IPS DF 19.7 (cell line): ENCODE measurements at places on chromosomes 16 and 17.

DNA sequence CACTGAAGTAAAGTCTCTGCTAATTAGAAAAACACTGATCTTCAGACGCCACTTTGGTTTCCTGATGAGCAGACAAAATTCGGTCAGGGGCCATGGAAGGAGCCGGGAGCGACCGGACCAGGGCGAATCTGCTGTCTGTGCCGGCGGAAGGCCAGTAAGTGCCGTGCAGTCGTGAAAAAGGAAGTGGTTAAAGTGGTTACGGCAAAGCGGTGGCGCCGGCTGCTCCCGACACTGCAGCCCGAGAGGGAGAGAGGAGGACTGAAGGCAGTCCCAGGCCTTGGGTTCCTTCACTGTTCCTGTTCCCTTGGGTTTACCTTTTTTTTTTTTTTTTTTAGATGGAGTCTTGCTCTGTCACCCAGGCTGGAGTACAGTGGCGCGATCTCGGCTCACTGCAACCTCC lies 17.3 kb upstream of the HEXD start:
- no peak for DNase-seq

GRCh38 chr17:80637048-80637781 lies 92.6 kb downstream of the RPTOR start:
- no peak for DNase-seq

DNA sequence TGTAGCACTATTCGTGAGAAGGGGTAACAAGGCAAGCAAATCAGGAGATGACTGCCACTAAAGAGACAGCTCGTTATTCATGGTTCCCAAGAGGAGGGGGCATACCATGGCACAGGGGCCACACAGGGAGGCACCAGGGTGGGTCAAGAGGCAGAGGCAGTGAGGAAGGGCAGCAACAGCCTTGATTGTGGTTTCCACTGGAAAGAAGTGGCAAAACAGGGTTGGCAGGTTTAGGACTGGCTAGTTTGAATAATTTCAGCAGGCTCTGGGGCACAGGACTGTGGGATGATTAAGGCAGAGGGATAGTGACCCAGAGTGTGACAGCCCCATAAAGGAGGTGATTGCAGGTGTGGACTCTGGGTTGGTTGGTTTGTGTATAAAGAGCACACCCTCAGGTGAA lies 188.9 kb downstream of the CBLN1 start:
- DNase-seq: no peak

DNA sequence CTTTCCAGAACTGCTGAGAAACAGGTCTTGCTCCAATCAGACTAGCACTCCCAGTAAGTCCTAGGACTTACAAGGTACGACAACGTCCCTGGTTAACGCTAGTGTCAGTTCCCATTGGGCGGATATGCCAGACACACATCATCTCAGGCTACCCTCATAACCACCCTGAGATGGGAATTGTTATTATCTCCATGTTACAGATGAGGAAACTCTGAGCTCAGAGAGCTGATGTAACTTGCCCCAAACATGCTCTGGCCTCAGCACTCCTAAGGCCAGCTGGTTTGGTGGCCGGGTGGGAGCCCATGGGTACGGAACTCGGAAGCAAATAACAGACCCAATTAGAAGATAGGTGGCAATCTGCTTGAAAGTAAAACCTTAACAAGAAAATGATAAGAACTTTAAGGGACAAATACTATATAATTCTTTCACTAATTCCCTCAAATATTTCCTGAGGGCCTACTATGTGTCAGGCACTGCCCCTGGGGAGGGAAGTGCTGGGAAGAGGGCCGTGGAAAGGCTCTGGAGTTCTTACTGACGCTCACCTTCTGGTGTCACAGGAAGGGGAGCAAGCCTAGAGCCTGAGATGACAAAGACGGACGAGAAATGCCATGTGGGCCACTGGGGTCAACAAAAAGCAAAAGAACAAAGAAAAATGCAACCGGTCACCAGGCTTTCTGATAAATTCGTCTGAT lies 6.9 kb downstream of the CREBBP start:
- DNase-seq: no peak

GRCh38 chr16:27799896-27800295 lies 250.0 kb downstream of the KATNIP start:
- no peak for DNase-seq

DNA sequence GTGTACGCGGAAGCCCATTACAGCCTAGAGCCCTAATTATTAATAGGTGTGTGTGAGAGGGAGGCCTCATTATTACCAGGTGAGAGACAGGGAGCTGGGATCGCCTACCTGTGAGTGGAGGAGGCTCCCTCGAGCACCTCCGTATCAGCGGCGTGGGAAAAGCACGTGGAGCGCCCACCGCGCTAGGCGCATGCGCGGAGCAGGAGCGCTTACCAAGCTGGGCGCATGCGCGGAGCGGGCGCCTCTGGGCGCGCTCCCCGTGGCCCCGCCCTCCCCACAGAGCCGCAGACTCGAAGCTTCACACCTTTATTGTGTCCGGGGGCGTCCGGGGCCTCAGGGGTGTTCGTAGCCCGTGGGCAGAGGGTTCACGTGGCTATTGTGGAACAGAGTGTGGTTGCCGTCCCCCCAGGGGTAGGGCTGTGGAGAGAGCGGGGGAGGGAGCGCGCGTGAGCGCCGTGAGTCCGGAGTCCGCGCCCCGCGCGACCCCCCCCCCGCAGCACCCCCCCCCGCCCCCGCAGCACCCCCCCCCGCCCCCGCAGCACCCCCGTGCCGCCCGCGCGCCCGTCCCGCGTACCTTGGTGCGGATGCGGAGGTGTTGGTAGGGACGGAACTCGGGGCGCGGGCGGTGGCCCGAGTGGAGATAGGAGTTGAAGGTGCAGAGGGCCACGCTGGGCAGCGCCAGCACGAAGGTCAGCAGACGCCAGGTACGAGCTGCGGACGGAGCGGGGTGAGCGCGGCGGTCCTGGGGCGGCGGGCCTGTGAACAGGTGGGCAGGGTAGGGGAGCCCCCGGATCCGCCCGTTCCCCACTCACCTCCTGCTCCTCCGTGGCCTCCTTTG lies 500 bp downstream of the COX6A2 start:
- no peak for DNase-seq

DNA sequence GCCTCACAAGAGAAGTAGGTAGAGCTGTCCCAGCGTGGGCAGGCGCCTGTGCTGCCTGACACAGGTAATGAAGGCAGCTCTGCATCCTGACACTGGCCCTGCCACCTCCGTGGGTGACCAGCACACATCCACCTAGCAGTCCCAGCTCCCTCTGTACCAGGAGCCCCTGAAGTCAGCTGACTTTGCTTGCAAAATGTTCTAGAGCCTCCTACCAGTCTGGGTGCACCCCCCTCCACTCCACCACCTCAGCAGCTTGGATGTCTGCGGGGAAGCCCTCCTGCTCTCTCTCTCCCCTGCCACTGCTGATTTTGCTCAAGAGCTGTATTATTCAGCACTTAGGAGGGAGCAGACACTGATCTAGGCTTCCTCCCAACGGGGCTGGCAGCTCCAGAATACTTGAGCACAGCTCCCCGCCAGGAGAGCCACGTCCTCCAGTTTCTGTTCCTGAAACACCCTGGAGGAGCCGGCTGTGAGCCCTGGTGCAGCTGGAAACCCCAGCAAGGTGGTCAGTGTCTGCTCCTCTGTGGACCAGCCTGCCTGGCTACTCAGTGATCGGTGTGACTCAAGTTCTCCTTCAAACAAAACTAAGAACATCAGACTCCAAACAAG lies 1.0 kb downstream of the RNF166 start:
- no peak for DNase-seq

- DNase-seq: no peak
Measured at GRCh38 chr16:30139583-30140481, 16.8 kb upstream of the MAPK3 start.

- no peak for DNase-seq
Measured at GRCh38 chr16:70548936-70549335, 25.3 kb downstream of the SF3B3 start.

- no peak for DNase-seq
Measured at GRCh38 chr16:56488035-56488434, 31.8 kb downstream of the BBS2 start.

DNA sequence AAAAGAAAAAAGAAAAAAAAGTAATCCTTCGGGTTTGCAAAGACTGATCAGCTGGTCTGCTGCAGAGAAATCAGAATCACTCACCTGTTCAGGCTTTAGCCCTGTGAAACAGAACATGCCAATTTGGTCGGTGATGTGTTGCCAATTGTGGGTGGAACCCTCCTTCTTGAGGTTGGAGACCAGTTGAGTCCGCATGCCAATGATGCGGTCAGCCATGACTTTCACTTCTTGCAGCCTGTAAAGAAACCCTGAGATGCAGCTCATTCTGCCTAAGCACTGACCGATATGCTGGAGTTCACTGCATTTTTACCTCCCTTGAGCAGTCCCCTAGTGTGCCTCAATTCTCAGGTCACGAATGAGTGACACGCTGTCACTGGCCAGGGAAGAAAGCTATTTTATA lies 24.8 kb upstream of the SLC38A7 start:
- DNase-seq: no peak

GRCh38 chr17:28494445-28495188 lies 11.5 kb upstream of the FOXN1 start:
- DNase-seq: peak; percentile 33

GRCh38 chr16:27426423-27427408 lies 24.7 kb downstream of the IL21R start:
- peak; percentile 12 for DNase-seq

GRCh38 chr16:29794231-29794710 lies 3.7 kb downstream of the KIF22 start:
- no peak for DNase-seq

DNA sequence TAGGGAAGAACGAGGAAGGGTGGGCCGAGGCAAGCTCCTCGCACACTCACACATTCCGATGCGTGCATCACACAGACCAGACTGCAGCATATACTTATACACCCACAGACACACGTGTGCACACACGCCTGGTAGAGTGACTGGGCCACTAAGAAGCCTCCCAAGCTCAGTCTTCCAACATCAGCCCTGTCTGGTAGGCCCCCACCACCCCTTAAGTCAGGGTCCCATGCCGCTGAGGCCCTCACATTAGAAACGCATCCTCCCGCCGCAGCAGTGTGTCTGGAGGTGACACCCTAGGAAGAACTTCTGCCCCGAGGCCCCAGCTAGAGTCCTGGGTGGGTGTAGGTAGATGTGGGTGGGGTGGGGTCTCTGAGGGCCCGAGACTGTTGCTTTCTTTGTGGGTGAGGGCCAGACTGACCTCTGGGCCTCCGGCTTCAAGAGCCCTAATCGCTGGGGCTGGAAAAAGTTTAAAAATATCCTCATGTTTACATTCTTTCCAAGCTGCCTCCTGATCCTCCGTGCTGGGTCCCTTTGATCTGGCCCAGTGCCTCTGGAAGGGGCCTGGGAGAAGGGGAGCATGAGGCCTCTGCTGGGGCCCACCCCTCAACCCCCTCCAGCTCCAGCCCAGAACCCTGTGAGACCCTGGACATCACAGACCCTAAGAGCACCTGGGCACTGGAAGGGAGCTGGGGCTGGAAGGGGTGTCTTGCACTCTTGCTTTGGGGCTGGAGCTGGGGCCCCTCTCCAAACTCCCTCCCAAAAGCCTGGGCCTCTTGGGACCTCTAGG lies 13.6 kb downstream of the CDH16 start:
- DNase-seq: no peak

DNA sequence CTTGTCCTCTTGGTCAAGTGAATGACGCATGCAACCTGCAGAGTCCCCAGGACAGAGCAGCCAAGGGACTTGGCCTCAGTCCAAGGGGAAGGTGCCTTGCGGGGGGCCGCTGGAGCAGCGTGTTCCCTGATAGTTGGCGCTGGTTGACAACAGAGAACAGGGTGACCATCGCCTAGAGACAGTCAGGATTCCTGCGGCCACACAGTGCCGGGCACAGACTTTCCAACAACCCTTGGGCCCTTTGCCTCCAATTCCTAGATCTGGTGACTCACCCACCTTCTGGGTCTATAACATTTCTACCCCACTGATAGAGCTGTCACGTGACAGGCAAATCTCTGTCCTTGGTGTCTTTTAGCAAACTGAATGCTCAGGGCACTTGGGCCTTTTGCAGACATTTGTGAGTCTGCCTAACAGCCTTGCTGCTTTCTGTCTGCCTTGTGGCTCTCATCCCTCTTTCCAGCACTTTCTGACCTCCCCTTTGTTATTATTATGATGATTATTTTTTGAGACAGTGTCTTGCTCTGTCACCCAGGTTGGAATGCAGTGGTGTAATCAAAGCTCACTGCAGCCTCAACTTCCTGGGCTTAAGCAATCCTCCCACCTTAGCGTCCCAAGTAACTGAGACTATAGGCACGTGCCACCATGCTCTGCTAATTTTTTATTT lies 11.9 kb upstream of the TEDC2 start:
- no peak for DNase-seq

GRCh38 chr17:38428112-38428642 lies at the start of gene ARHGAP23:
ARHGAP23 (plus strand) TSS chr17:38428464; CDS start chr17:38428486, 22 bp downstream.
- DNase-seq: no peak

GRCh38 chr16:1101133-1101532 lies 5.1 kb upstream of the C1QTNF8 start:
- DNase-seq: no peak

DNA sequence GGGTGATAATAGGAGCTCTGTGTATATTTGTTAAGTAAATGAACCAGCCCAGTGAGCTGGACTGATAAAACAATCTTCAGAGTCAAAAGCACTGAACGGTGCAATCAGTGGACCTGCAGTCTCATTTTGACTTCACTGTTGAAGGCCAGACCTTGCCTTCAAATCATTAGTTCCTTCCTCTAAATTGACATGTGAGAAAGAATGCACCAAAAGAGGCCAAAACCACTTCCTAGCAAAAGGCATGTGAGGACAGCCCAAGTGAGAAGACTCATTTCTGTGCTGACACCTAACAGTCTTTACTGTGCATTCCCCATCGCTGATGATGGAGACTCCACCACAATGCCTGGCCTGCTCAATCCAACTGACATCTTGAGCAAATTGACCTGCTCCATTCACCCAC lies 10.6 kb downstream of the GTF3C1 start:
- DNase-seq: no peak
